ENCODE measurements at places on chromosomes 5 and 9.

- no peak for DNase-seq
These were observed 19.6 kb downstream of the SIL1 start for GRCh38 chr5:139178589-139178917.

GRCh38 chr9:5493679-5494511, 16.4 kb upstream of the PDCD1LG2 start:
- DNase-seq, result no peak

DNA sequence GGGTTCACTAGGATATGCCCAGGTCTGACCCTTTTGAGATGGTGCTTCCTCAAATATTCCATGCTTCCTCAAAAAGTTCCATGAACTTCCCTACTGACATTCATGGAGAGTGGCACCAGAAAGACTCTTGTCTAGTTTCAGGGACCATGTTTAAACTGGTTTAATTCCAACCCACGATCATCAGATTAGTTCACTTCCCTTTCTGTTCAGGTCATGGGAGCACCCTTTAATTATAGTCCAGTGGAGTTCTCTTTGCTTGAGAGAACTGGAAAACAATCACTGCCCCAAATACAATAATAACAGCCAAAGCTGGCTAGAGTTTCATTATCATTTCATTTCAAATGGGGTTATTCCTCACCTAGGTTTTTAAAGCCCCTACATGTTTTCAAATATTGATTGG, 9.7 kb upstream of the ERBIN start:
- DNase-seq, result no peak

GRCh38 chr5:129114539-129115193, 20.1 kb downstream of the ISOC1 start:
- no peak for DNase-seq

DNA sequence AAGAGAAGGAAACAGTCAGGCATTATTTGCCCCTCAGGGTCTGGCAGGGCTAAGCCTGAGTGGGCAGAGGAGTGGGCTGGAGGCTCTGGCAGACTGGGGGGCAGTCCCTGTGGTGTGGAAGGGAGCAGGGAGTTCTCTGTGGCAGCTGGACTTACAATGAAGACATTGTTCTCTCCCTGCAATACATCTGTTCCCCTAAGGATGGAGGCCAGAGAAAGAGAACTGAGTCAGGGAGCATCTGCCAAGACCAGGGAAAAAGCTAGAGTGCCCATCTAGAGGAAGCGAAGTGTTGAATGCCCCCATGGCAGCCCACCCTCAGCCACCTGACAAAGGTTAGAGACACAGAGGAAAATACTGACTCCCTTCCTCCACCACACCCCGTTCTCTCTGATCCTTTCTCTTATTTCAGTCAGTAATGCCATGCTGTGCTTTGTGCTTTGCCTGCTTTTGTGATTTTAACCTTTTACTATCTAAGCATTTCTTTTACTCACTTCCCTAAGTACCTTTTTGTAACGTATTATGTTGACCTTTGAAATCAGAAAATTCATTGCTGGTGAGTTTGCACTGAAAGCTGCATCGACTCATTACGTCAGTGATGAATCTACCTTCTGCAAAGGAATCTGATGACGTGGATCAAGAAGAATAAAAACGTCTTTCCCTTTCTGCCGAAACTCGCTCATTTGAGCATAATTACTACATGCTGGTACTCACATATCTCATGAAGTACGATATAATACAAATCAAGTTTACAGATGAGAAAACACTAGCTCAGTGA, 76.0 kb downstream of the ACTL7B start:
- DNase-seq, result no peak

GRCh38 chr5:160991205-160991604, 139.2 kb upstream of the ATP10B start:
- no peak for DNase-seq

DNA sequence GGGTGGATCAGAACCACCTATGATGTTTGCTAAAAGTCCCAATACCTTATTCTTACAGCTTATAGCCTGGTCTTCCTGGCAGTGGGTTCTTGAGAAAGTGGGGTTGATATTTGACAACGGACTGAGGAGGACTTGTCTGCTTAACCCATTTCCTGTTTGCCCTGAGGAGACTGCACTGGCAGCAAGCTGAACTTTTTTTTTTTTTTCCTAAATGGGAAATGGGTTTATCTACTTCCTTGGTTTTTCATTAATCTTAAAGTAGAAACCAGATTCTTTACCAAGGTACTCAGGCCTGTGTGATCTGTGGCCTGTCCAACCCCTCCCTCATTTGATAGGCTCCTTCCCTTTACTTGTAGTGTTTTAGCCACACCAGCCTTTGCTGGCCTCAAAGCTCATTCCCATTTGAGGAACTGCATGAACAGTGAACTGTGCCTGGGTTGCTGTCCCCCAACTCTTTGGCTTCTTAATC, 47.1 kb downstream of the C9orf57 start:
- DNase-seq, result no peak

DNA sequence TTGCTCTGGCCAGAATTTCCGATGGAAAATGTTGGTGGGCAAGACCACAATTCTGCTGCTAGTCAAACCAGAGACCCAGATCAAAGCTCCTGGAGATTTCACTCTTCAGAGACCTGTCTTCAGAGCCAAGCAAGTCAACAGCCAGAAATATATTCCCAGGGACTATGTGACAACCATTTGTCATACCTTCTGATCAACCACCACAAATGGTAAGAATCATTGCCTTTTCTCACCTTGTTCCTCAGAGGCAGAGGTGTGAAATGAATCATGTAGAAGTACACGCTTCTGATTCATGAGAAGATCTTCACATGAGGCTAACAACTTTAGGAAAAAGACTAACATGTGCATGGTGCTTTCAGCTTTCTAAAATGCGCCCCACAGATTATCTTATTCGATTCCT, 53.5 kb downstream of the SUSD1 start:
- DNase-seq, result no peak

DNA sequence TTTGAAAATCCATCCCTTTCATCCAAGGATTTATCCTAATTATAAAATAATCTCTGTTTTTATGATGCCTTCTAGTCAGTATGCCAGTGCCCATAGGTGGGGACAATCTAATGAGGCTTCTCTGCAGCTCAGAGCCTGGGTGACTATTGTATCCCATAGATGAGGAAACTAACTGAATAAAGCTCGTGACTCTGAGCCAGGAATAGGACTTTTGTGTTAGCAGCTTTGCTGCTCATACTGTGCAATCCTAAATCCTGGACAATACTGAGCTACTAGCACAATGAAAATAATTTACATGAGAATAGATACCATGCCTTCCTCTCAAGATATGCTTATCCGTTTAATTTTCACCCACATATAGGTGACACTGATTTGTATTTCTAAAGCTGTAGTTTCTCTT, 443.0 kb downstream of the PLK2 start:
- DNase-seq, result no peak

- DNase-seq, result peak; percentile 23
These were observed 6.6 kb upstream of the XPA start for GRCh38 chr9:97703437-97704344.

GRCh38 chr5:40172721-40173120, 507.0 kb upstream of the PTGER4 start:
- DNase-seq, result no peak

GRCh38 chr5:24439465-24439864, 205.3 kb downstream of the CDH10 start:
- no peak for DNase-seq

GRCh38 chr9:127067603-127068220, 54.7 kb downstream of the ANGPTL2 start:
- DNase-seq, result no peak

GRCh38 chr9:72280913-72281500, 84.0 kb downstream of the ZFAND5 start:
- DNase-seq, result peak; percentile 9
